AG04449 (cell line): ENCODE measurements at places on chromosomes 5 and 9.

DNA sequence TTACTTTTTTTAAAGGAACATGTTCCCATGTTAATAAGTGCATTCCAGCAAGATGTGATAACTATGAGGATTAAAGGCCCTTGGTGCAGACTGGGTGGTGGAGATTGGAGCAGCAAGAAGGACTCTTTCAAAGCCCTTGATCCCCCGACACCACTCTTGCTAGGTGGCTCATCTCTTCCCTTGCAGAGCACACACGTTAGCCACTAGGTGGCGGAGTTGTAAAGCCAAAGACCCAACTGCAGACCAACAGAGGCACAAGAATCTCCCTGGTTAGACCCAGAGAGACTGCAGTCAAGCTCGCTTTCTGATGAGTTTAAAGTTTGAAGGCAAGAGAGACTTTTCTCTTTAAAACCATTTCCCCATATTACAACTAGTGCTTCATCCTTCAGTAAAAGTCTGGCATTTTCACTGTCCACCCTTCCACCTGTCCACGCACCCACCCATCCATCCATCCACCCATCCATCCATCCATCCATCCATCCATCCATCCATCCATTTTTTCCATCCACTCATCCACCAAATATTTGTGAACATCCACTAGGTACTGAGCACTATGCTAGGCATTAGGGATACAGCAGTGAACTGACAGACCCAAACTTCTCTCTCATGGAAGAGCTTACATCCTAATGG, 226.9 kb downstream of the MSX2 start:
- DNase-seq: peak; percentile 33

DNA sequence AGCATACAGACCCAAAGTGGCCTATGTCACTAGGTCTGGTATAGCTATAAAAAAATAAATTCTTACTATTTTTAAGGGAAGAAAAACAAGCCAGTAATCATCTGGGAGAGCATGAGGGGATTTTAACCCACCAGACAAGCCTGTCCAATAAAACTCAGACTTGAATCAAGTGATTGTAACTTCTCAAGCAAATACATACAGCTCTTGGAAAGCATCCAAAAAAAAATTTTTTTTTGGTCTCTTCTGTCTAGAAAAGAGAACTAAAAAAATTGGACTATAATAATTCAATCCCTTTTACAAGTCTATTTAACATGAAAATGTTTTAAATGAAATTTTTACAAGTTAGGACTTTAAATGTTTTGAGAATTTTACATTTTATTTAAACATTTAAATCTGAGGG, 61.7 kb downstream of the FBXL17 start:
- no peak for DNase-seq

- DNase-seq: no peak
Measured at GRCh38 chr5:150542933-150543445, 35.1 kb downstream of the NDST1 start.

- no peak for DNase-seq
Measured at GRCh38 chr5:115770466-115770865, 46.0 kb downstream of the CDO1 start.

- DNase-seq: no peak
Measured at GRCh38 chr5:142109331-142110045, 909 bp downstream of the NDFIP1 start.

- no peak for DNase-seq
Measured at GRCh38 chr5:92775711-92776615, 805.1 kb downstream of the NR2F1-AS1 start.

DNA sequence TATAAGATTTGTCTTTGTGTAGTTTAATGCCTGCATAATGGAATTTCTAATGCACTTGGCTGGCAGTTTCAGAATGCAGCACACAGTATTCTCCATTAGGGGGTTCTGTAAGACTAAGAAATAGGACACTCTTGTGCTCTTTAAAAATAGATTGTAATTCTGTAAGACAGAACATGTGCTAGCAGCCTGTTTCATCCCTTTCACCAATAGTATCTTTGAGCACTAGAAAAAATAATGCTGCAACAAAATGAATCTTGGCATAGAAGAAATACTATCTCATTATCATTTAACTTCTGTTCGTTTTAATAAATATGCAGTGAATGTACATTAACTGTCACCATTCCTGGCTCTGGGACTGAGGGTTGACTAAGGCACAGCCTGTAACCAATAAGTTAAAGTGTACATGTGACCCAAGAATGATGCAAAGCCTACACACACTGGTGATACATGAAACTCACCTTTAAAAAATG, 23.8 kb upstream of the ZNF622 start:
- DNase-seq: peak; percentile 14

- DNase-seq: no peak
Measured at GRCh38 chr9:94717761-94718160, 8.7 kb upstream of the AOPEP start.

DNA sequence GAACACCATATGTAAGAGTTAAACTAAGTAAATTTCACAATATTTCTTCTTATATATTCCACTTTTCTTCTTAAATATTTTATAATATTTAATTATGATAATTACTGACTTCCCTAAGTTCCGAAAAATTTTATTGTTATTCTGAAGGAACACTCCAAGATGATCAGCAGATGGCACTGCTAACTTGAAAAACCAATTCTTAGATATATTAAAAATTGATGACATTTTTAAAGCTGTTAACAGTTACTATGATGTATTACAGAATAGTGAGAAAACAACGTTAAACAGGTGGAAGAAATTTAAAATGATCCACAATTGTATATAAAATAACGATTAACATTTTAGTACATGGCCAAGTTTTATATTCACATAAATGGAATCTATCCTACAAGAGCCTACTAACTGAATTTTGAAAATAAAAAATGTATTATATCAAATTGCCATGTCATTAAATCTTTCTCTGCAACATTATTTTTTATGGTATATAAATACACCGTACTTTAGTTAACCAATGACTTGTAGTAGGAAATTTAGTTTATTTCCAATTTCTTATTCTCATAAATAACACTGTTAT, 30.1 kb upstream of the MUSK start:
- no peak for DNase-seq

DNA sequence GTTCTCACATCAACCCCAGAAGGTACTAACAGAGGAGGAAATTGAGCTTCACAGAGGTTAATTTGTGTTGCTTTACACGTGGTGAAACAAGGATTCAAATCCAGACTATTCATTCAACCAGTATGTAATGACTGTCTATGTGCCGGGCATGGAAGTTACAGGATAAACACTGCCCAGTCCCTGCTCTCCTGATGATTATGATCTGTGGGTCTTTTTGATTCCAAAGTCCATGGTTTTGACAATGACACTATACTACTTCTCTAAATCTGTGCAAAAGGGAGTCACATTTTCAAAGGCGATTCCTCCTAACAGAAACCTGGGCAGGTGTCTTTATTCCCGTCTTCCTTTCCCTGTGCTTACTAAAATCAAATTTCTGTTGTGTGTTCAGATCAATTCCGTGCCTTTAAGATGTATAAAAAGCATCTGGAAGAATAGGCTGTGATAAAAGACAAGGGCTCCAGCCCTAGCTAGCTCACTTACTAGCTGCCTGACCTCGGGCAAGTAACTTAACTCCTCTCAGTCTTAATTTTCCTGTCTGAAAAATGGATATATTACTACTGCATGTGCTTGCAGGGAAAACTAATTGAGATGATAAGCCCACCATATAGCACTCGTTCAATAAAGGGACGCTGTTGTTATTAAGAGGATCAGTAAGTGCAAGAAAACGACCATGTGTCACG, 970 bp upstream of the CREBRF start:
- DNase-seq: no peak

DNA sequence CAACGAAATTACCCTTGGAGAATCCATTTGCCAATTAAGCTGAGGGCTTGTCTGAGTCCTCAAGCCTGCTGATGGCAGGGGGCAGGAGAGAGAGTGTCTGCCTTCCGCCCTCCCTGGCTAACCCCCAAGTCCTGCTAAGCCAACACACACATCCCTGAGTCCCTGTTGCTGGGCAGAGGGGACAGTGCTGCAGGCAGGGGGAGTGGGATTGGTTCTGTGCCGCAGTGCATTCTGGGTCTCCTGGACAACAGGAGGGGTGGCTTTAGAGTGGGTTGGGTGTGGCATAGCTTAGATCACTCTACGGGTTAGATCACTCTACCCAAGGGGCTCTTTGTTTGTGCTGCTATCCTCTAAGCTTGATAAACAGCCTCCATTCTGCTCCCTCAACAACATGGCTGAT, 427.7 kb downstream of the CDK5RAP2 start:
- no peak for DNase-seq

- no peak for DNase-seq
Measured at GRCh38 chr9:133854765-133855164, 116.6 kb upstream of the SARDH start.

GRCh38 chr5:82593481-82593880, 315.3 kb upstream of the RPS23 start:
- no peak for DNase-seq

GRCh38 chr9:101860920-101861319, 122.5 kb upstream of the GRIN3A start:
- no peak for DNase-seq

DNA sequence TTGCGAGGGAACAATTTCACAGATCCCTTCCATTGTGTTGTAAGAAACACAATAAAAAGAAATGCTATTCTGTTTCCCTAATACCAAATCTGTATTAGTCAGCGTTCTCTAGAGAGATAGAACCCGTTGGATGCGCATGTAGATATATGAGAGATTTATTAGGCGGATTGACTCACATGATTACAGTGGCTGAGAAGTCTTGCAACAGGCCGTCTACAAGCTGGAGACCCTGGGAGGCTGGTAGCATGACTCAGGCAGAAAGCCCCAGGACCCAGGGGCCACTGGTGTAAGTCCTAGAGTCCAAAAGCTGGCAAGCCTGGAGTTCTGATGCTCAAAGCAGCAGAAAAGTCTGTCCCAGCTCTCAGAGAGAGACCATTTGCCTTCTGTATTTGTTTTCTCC, 18.4 kb upstream of the IL17B start:
- peak; percentile 90 for DNase-seq

GRCh38 chr5:36593867-36594266, 12.5 kb upstream of the SLC1A3 start:
- no peak for DNase-seq

DNA sequence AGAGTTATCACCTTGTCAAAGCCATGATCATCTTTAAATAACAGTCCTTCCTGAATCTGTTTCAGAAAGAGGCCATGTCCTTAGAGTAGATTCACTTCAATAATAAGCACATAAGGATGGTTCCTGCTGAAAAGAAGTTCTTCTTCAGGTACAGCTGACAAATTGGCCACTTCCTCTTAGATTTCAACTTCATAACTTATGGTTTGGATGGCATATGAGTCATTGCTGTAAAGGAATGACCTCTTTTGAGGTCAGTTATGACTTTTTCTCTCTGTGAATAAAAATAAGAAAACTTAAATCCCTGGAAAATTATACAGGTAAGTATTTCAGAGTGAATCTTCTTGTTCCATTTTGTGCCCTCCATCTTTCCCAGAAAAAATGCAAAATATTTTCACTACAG, 555.3 kb upstream of the ZNF462 start:
- DNase-seq: no peak

DNA sequence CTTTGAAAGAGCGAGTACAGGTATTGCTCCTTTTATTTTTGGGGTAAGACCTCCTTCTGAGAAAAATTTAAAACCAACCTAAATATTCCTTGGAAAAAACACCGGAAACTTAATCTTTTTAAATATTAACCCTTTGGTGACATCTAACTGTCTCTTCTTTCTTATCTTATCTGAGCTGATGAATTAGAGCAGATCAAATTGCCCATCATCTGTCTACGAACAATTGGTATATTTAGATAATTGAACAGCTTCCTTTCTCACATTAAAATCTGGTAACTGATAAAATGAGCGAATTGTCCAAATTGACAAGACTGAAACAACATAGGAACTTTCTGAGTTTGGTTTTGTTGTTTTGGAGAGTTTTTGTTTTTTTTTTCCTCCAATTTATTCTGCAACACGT, 2.0 kb downstream of the ISL1 start:
- DNase-seq: no peak

GRCh38 chr5:74289691-74290090, 350.8 kb downstream of the ENC1 start:
- no peak for DNase-seq

- peak; percentile 56 for DNase-seq
Measured at GRCh38 chr5:103624035-103624480, 61.5 kb upstream of the NUDT12 start.

DNA sequence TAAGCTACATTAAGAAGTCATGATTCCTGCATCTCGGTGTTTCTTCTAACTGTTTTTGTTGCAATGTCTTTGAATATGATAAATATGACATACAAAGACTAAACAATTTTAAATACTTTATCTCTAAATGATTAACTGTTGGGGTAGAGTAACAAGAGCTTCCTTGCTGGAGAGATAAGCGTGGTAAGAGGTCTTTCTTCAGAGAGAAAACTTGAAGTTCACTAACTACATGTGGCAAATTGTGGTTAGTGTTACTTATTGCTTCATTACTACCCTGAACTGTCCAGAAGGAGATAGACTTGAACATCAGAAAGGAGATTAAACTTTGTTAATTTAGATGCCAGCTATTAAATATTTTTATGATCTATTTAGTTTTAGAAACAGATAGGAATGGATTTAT, 7.0 kb upstream of the ARSB start:
- DNase-seq: no peak

DNA sequence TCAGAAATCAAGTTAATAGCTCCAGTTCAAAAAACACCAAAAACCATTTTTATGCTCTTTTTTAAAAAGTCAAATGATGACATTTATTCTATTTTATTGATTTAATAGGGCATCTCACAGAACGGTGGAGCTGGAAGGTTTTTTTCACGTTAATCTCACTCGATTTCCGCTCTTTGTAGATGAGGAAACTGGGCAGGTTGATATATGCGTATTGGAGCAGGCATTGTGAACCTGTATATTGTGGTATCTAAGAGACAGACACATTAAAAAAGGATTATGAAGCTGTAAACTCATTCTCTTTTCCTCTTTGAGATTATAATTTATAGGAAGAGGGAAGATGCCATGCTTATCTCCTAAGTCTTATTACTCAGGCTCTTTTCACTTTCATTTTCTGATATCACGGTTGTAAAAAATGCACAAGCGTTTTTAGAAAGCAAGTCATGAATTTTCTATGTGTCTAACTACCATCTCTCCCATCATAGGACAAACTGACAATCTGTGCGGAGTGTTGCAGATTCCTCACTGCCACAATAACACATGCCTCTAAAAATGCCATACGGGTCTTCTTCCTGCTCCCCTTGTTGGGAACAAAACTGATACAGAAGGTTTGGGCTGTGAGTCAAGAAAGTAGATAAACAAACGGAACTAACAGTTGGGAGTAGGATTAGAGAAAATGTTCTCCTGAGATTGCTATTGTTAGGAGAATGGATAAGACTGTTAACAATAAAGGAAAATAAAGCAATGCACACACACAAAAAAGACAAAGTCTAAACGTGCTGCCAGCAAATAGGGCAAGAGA, 1997.7 kb downstream of the MAT2B start:
- no peak for DNase-seq

- no peak for DNase-seq
Measured at GRCh38 chr5:9212605-9213004, 333.3 kb downstream of the SEMA5A start.

DNA sequence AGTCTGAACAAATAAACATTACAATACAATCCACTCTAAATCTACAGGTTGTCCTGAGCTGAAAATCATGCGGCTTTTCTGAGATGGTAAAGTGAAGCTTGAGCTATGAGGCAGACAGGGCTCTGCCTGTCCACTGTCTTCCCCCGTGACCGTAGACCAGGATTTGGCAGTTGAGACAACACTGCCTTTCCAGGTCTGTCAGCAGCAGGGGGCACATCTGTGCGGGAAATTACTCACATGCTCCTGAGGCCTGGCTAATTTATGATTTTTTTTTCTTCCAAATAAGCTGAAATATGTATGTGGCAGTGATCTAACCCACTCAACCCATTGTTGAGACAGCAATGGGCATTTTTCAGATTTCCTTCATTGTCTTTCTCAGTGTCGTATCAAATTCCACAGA, 307.9 kb downstream of the FBXL7 start:
- no peak for DNase-seq
